OCI-LY7 (cell line): ENCODE measurements at places on chromosomes 2 and 18.

- peak; percentile 40 for DNase-seq
Observed at GRCh38 chr18:11021477-11021876, 127.9 kb downstream of the PIEZO2 start.

DNA sequence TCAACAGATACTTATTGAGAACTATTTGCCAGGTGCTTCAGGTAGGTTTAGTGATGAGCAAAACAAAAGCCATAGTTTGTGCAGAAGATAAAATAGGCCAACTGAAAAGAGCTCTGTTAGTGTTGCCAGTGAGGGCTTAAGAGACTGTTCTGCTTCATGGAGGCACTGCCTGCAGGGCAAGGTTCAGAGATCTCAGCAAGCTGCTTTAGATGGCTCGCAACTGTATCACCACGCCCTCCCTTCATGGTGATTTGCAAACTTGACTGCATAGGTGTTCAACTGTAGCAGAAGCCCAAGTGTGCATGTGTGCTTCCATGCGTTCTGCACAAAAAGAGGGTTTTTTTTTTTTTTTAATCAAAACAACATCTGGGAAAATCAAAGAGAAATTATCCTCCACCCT is 84.5 kb downstream of the RAPH1 start:
- DNase-seq = no peak

- peak; percentile 79 for DNase-seq
Observed at GRCh38 chr2:186399082-186399644, 86.9 kb upstream of the ZC3H15 start.

DNA sequence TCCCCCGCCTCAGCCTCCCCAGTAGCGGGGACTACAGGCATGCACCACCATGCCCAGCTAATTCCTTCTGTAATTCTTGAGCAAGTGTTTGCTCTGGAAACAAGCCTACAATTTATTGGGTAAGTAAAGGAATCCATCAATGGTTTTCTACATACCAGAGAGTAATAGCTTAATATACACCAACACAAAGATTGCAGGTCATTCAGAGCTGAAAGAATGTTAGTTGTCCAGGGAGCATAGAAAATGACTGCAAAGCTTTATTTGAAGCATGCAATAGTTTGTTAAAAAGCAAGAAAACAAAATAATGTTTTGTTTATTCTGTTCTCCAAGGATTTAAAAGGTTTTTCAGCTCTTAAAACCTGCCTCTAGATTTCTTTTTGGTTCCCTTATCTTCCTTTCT is 5.6 kb downstream of the IDH1 start:
- DNase-seq = no peak

GRCh38 chr18:75047240-75047961 is 161.5 kb downstream of the PTGR3 start:
- no peak for DNase-seq

GRCh38 chr2:85930129-85931124 is 41.6 kb upstream of the ST3GAL5 start:
- no peak for DNase-seq

GRCh38 chr2:72864500-72864899 is 22.7 kb upstream of the SPR start:
- DNase-seq = no peak

DNA sequence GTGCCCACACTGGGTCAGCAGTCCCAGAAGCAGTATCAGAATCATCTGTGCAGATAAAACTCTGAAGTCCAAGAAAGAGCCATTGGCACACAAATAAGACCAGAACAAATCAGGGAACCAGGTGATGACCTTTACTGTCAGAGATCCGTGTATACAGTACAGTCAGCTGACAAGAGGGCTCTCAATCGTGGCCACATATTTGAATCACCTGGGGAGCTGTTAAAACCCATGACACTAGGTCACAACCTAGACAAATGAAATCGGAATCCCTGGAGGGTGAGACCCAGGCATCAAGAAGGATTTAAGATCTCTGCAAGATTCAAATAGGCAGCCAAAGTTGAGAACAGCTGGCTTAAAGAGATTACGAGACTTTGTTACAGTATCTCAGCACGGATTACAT is 807.1 kb downstream of the RNF144A start:
- no peak for DNase-seq

GRCh38 chr2:19346983-19347618 is 11.3 kb downstream of the OSR1 start:
- DNase-seq = peak; percentile 22

- DNase-seq = peak; percentile 59
Observed at GRCh38 chr18:25561918-25562317, 210.0 kb upstream of the ZNF521 start.

DNA sequence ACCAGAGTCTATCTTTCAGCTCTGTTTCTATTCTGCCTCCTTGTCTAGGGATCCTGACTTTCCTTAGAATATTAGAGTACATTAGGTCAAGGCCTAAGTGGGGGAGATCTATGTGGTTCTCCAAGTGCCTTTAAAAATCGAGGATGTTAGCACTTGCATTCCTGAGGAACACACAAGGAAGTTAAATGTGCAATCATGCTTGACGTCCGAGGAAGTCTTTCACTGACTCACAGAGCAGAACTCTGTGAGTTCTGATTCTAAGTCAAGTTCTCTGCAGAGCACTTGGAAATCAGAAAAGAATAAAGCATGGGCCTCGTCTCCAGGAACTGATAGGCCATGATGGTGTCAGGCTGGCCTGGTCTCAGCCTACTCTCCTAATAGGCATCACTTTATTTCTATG is 17.2 kb downstream of the FHOD3 start:
- no peak for DNase-seq

GRCh38 chr2:234846599-234847363 is 105.0 kb upstream of the SH3BP4 start:
- no peak for DNase-seq

DNA sequence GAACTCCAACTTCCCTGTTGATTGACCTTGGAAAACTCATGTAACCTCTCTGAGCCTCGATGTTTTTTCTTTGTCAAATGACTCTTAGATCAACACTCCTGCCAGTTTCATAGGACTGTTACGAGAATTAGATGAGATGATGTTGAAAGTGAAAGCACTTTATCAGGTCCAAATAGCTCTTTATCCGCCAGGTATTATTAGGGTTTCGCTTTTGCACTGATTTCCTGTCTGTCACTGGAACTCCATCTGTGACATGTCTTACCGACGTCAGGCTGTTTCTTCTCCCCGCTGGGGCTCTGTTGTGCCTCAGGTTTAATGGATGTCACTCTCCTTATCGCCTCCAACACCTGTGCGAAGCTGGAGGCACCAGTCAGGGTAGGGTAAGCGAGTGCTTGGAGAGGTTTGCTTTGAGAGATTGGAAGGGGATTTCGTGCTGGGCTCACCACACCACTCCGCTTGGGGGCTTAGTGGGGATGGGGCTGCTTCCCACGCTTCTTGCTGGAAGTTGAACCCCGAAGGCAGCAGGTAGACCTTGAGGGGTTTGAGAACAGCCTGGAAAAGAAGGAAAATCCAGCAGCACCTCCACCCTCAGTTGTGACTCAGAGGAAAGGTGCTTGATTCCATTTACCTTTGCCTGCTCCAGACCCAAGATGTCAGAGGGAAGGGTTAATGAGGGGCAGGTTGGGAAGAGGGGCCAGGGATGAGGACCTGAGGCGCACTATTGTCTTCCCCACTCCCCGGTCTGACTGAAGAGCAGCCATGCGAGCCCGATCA is 4.3 kb downstream of the GAD1 start:
- DNase-seq = no peak

DNA sequence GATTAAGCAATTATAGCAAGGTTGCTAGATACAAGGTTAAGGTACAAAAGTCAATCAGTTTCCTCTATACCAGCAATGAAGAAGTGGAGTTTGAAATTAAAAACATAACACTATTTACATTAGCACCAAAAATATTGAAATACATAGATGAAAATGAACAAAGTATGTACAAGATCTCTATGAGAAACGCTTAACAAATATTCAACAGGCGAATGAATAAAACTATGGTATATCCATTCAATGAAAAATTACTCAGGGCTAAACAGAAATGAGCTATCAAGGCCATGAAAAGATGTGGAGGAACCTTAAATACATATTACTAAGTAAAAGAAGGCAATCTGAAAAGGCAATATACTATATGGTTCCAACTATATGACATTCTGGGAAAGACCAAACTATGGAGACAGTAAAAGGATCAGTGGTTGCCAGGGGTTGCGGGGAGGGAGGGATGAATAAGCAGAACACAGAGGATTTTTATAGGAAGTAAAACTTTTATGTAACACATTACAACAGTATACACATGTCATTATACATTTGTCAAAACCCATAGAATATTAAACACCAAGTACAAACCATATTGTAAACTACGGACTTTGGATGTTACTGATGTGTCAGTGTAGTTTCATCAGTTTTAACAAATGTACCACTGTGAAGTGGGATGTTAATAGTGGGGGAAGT is 62.1 kb downstream of the RMDN2 start:
- DNase-seq = no peak

DNA sequence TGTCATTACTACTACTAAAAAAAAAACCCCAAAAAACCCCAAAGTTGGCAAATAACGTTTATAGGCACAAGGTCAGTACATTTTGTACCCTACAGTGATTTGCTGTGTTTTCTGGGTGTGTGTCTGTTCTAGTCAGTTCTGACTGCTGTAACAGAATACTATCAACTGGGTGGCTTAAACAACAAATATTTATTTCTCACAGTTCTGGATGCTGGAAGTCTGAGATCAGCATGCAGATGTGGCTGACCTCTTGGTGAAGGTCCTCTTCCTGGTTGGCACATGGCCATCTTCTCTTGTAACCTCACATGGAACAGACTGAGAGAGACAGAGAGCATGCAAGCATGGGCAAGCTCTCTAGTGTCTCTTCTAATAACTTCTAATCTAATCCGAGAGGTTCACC is 103.1 kb downstream of the CERS6 start:
- DNase-seq = no peak

DNA sequence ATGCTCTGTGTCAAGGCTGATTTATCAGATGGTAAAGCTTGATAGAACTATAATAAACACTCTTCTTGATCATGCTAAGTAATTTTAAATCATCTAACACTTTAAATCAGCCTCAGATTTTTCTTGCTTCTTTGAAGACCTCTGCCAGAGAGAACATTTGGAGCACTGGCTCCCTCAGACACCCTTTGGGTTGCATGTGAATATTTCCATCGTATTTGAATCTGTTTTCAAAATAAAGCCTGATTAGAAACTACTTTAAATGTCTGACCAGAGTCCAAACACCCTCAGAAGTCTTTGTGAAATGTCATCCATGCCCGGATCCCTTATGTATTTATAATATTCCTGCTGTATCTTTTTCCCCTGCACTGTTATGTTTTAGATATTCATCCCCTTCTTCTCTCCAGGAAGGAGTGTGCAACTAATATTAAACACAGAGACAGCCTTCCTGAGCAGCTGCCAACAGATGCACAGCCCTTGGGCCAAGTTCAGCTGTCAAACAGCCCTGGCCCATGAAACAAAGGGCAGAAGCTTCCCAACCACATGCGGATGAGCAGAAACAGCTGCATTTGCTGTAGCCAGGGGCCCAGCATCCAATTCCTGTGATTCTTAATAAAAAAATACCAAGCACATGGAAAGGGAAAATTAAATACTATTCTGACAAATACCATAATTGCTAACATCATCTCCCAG is 46.5 kb downstream of the DPP10 start:
- no peak for DNase-seq

DNA sequence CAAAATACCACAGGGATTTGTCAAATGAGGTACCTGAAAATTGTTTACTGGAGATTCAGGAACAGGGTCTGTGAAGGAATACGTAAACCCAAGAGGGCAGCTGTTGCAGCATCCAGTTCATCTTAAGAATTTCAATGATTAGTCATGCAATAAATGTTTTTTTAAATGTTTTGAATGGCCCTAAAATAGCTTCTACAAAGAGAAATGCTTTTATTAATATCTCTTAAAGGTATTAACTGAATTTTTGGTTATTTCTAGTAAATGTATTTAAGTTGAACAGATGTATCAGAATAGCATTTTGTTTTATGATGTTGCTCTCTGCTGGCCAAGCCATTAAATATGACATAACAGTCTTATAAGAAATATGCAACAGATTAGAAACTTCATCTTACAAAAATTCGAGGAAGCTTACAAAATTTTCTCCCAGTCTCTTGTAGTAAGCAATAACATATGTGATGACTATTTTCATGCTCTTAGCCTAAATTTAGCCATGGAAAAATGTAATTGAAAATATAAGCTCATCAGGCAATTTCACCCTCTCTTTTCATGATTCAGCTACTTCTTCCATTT is 863.9 kb downstream of the SUCLG1 start:
- no peak for DNase-seq

GRCh38 chr18:65429601-65430000 is 321.2 kb upstream of the CDH7 start:
- no peak for DNase-seq

GRCh38 chr2:233991196-233991595 is 59.3 kb upstream of the SPP2 start:
- DNase-seq = no peak

- DNase-seq = no peak
Observed at GRCh38 chr2:208488686-208489564, 82.3 kb downstream of the PTH2R start.

GRCh38 chr18:41881285-41881684 is 73.7 kb upstream of the PIK3C3 start:
- DNase-seq = no peak

GRCh38 chr2:47264143-47264542 is 109.0 kb upstream of the STPG4 start:
- DNase-seq = peak; percentile 10

- DNase-seq = no peak
Observed at GRCh38 chr2:121266543-121267106, 18.4 kb downstream of the TFCP2L1 start.
